ENCODE measurements at places on chromosomes 4 and X.

DNA sequence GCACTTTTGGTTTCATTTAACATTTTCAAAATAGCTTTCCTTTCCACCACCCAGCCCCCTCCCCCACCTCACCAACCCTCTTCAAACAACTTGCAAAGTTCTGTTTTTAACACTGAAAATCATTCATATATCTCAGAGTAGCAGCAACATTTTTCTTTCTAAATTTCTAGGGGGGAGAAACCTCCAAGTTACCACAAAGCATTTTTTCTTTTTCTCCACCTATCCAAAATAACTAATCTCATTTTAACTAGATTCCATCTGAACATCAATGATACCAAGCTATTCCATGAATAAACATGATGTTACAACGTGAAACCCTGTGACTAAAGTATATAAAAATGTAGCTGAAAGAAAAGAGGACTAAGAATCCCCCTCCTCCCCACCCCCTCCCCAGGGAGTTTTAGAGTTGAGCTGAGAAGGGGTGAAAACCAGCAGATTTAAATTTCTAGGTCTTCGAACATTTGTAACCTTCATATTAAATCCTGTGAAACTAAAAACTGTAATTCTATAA lies 5.2 kb downstream of the LDB2 start:
- DNase-seq, result no peak

DNA sequence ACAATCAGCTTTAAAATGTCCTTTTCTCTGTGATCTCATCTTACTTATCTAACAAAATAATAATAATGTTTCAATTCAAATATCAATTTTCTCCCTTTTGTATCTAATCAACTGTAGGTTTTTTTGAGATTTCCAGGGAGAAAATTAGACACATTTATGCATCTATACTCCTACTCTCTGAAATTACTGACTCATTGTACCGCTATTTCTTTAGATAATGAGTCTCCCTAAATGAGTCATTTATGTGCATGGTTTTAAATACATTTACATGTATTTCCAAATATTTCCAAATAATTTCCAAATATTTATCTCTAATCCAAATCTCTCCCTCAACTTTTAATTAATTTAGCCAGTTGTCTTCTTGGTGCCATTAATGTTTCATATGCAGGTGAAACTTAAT lies 621.0 kb downstream of the TECRL start:
- DNase-seq, result no peak

GRCh38 chrX:24357106-24357505 lies 3.3 kb upstream of the SUPT20HL1 start:
- DNase-seq, result no peak

- DNase-seq, result no peak
These were observed 13.8 kb downstream of the ZNF674 start for GRCh38 chrX:46531442-46531841.

- no peak for DNase-seq
These were observed 195.9 kb downstream of the CPEB2 start for GRCh38 chr4:15198070-15198727.

DNA sequence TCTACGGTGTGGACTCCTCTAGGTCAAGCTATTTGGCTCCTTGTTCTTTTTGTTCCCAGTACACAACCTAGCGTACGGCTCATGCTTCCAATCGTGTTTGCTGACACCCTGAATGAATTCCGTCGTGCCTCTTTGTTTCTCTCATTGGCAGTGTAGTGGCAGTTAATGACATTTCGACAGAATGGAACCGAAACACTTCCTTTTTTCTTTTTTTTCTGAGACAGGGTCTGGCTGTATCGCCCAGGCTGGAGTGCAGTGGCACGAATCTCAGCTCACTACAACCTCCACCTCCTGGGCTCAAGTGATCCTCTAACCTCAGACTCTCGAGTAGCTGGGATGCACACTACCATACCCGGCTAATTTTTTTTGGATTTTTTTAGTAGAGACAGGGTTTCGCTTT lies 113.3 kb upstream of the ATP6AP2 start:
- no peak for DNase-seq
